ENCODE measurements at places on chromosomes 12 and 14.

- no peak for DNase-seq
Observed at GRCh38 chr12:95988506-95989275, 7.5 kb downstream of the HAL start.

DNA sequence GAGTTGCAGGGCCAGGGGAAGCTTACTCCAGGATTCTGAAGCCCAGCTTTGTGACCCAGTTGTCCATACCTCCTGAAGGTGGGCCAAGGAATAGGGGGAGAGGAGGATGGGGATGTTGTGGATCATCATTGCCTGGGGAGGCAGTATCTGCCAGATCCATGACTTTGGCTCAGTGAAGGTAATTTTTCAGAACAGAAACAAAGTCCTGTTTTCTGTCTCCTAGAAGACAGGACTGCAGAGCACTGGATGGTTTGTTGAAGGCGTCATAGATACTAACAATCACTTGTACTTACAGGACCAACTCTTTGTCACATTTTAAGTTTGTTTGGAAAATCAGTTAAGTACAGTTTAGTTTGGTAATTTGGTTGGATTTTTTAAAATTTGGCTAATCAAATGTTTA, 38.4 kb downstream of the ANO6 start:
- no peak for DNase-seq

GRCh38 chr12:104064031-104064841, at the start of gene HCFC2:
HCFC2 (plus strand) TSS chr12:104064531; CDS start chr12:104064561, 30 bp downstream.
- peak; percentile 90 for DNase-seq

DNA sequence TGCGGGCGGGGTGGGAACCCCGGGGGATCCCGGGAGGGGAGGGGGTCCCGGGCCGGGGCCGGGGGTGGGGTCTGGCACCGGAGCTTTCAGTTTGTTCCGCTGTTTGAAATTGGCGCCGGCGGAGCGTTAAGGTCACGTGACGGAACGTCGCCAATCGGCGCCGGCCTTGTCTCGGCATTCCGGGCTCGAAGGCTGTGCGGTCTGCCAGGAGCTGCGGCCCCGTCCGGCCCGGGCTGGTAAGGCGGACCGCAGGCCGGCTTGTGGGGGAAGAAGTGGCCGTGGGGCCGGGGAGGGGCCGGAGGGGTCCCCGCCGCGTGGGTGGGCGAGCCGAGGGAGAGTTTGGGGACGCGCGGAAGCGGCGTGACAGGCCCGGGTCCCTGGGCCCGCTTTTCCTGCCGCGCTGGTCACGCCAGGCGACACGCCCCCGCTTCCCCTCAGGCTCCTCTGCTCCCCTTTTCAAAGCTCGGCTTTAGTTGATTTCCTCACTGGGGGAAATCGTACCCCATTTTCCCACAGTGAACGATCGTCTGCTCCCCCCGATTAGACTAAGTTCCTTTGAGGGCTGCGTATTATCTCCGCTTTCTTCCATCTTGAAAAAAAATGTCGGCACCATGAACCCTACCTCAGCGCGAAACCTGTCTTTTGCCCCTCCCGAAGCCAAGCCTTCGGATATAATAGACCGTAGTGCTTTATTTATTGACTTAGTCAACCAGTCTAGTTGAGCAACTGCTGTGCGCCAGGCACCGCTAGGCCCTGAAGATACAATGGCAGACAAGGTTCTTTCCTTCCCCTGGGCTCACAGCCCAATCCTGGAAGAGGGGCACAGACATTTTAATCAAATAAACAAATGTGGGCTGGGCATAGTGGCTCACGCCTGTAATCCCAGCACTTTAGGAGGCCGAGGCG, at the start of the genes FOXM1 and RHNO1:
Gene FOXM1, minus strand, starts transcription at position 128 of the 906 bp plus-strand sequence. CDS start 2,696 bp downstream, outside the sequence.
Gene RHNO1, plus strand, starts transcription at position 177 of the 906 bp plus-strand sequence. CDS start 8,144 bp downstream, outside the sequence.
- peak; percentile 91 for DNase-seq

GRCh38 chr14:50319721-50320120, 7.6 kb downstream of the DMAC2L start:
- DNase-seq = no peak

- DNase-seq = no peak
Observed at GRCh38 chr14:100593751-100594624, 6.8 kb upstream of the BEGAIN start.

DNA sequence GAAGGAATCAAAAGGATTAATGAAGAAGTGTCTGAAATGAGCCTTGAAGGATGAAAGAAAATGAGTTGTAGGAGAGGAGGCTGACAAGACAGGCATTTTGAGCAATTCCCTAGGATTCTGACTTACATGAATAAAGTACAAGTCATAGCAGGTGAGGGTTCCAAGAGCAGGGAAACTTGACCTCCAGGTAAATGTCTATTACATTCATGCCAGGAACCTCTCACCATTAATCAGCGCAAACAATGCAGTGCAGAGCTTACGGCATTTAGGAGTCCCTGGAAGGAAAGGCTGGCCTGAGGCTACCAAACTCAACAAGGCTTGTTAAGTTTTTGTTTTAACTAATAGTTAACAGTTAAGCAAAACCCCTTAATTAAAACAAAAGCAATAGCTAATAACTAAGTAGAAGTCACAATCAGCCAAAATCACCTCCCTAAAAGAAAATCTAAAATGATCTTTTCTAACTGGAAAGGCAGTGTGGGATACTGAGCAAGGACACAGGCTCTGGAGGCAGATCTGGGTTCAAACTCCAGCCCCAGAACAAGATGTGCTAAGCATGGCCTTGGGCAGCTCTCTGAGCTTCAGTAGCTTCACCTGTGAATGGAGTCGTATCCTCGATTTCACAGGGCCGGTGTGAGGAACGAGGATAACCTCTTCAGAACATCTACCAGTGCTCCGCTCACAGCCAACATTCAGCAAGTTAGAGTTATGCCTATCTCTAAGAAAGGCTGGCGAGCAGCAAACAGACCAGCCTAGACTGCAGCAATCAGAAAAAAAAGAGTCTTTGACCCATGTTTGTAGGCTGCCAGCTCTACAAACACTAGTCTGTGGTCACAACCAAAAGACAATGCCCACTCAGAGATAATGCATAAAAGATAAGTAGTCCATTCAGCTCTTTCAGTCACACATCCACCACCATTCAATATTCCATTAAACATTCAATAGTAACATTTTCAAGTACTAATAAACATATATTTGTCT, 16.9 kb downstream of the PPTC7 start:
- DNase-seq = no peak

- DNase-seq = no peak
Observed at GRCh38 chr14:94109915-94110250, 653 bp upstream of the IFI27 start.

GRCh38 chr12:28130625-28131598, 59.3 kb upstream of the CCDC91 start:
- peak; percentile 32 for DNase-seq

DNA sequence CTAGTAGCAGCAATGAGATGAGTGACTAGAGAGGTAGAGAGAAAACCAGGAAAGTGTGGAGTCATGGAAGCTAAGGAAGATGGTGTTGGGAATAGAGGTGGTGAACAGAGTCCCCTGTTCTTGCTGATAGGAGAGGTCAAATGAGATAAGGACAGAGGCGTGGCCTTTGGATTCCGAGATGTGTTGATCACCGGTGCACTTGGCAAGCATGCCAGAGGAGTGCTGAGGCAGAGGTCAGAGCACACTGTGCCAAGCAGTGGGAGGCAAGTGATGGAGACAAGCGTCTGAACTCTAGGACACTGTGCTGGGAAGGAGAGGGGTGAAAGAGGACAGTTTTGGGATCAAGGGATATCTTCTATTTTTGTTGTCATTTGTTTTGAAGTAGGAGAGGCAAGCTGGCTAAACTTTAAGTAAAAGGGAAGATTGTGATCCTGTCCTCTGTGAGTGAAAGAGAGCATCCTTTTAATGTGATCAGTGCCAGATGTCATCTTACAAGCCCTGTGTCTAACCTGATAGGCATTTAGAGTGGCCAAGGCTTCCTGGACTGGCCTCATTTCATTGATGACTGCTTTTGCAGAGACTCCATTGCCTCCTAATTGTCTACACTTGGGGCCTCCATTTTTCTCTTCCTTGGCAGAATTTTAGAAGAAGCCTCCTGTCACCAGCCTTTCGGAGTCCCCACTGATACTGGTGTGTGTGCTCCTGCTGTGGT, 336.4 kb downstream of the CACNA1C start:
- no peak for DNase-seq

DNA sequence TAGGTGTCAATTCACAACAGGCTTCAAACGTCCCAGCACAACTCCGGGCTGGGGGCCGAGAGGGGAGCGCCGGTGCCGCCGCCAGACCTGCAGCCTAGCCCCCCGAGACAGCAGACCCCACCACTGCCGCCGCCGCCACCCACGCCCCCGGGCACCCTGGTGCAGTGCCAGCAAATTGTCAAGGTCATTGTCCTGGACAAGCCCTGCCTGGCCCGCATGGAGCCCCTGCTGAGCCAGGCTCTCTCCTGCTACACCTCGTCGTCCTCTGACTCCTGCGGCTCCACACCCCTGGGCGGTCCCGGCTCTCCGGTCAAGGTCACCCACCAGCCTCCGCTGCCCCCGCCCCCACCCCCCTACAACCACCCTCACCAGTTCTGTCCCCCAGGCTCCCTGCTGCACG, 39.4 kb downstream of the SLC6A12 start:
- DNase-seq = no peak

DNA sequence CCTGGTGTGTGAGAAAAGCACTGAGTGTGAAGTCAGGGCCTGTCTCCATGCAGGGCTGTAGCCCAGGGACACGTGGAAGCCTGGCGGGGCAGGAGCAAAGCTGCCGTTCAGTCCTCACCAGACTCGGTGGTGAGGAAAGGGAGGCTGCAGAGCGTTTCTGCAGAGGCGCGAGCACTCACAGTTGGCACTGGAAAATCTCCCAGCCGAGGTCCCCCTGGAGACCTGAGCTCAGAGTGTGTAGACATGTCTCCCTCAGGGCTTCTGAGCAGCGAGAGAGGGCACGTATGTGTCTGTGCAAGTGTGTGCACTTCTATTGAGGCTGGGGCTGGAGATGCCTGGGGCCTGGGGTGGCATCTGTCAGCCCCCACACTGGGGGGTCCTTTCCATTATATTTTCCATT, 11.0 kb upstream of the HHIPL1 start:
- DNase-seq = no peak

GRCh38 chr12:32033406-32033805, 73.2 kb upstream of the BICD1 start:
- no peak for DNase-seq

DNA sequence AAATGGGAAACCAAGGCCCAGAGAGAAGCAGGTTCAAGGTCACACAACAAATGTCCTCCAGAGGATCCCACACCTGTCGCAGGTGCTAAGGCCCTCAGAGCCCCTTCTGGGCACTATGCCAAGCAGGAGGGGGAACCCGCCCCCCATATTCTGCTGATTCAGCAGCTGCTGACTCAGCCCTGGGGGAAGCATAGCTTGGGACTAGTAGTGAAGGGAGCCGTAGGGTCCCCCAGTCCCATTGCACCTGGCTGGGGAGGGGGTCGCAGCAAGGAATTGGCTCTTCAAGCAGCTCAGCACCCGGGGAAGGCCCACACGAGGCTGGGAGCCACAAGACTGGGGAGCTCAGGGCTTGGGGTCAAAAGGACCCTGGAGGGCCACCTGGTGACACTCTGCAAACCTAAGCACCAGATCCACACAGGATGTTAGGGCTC, 1.0 kb downstream of the RASAL1 start:
- DNase-seq = no peak

GRCh38 chr12:50419112-50419909, 18.6 kb downstream of the LARP4 start:
- no peak for DNase-seq

- DNase-seq = no peak
Observed at GRCh38 chr14:24422261-24422660, 7.2 kb downstream of the CBLN3 start.

DNA sequence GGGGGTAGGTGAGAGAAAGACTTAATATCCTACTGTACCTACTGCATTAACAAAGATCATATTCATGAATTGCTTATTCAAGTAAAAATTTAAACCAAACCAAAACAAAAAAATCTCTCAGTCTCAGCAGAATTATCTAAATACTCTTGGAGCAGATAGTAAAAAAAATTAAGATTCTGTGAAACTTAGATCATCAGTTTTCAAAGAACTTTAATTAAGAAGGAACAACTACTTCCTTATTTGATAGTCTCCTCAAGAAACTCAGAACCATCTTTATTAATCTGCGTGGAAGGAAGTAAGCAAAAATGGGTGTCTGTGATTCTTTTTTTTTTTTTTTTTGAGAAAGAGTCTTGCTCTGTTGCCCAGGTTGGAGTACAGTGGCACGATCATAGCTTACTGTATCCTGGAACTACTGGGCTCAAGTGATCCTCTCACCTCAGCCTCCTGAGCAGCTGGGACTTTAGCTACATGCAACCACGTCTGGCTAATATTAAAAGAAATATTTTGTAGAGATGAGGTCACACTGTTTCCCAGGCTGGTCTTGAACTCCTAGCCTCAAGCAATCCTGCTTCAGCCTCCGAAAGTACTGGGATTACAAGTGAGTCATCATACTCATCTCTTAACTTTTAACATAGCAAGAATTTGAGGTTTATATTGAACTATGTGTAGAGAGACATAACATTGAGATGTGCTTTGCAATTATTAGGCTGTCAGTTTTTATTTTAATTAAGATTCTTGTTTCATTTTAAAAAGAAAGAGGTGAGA, 37.4 kb downstream of the GAS2L3 start:
- DNase-seq = no peak

GRCh38 chr14:101600891-101601605, 39.8 kb downstream of the DIO3 start:
- DNase-seq = no peak

GRCh38 chr12:127459687-127460086, 807.3 kb upstream of the TMEM132C start:
- no peak for DNase-seq
